ENCODE measurements at places on chromosomes 12 and 14.

DNA sequence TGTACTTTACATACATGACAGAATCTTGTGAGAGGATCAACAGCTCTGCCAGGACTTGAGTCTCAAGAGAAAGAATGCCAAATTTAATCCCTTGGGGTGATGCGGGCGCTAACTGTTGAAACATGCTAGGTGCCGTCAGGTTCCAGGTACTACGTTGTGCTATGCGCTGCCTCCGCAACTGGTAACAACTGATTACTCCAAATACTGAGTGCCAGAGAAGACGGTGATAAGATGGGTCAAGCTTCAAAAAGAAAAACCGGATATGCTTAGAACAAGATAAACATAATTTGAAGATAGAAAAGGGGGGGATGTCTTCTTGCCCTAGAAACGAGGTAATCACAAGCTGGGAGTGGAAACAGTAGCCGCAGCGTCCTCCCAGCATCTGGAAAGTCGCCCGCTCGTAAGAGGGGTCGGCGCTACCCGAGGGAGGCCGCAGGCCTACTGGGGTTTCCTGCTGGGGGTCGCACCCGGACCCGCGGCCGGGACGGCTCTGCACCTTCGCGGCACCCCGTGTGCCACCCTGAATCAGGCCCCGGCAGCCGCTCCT lies 678 bp downstream of the ZBTB25 start:
- DNase-seq: no peak

DNA sequence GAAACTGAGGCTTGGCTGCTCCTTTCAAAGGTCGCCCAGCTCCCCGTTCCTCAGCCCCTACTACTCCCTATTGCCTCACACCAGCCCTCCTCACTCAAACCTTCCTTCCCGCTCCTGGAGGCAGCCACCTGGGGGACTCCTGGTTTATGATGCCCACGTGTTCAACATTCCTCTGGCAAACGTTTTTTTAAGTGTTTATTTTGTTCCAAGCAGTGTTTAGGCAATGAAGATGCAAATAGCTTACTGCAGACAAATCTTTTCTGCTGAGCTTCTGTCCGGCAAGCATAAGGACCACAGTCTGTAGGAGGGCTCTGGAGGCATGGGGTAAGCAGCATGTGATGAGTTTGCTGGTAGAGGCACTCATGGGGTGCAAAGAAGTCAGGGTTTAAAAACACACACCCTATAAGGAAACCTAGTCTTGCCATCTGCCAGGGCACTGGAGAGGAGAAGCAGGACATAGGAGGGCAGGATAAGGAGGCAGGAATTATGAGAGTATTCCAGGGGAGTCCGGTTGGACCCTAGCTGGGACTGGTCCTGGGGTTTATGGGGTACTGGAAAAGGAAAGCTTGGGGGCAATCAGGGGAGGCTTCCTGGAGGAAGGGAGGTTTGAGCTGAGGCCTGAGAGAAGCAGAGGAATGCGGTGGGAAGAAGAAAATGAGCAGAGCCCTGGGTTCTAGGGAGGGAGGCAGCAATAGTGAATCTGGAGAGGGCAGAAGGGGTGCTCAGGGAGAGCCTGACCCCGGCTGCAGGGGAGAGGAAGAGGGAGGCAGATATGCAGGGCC lies 123.3 kb downstream of the NCOR2 start:
- DNase-seq: no peak

GRCh38 chr14:96272777-96273473 lies 16.9 kb downstream of the BDKRB1 start:
- DNase-seq: no peak

GRCh38 chr14:23307687-23308644 lies 1.3 kb downstream of the BCL2L2 start:
- DNase-seq: peak; percentile 44

GRCh38 chr14:93035917-93036651 lies 79.6 kb downstream of the ITPK1 start:
- DNase-seq: no peak

DNA sequence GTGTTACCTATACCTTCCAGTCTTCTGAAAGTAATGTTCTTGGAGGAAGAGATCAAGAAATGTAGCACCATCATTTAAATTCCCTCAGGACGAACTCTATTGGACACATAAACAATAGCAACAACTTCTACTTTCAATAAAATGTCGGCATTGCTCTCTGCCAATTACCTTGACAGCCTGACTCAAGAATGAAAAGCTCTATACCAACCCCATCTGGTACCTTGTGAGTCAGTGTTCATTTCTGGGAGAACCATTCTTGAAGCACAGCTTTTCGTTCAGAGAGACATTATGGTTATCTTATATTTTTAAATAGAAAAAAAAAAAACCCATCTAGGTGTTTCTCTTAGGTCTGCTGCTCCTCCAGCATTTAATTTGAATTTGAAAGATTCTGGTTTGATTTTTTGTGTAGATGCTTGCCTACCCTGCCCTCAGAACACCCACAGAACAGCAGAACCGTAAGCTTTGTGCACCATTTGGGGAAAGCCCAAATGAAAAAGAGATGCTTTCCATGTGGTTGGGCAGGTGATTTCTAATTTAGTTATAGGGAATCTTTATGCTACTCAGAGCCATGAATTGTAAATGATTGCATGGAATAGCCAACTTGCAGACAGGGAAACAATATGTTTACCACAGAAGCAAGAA lies 156.0 kb downstream of the SAMD4A start:
- no peak for DNase-seq

GRCh38 chr12:47721431-47721973 lies 3.8 kb downstream of the ENDOU start:
- no peak for DNase-seq

DNA sequence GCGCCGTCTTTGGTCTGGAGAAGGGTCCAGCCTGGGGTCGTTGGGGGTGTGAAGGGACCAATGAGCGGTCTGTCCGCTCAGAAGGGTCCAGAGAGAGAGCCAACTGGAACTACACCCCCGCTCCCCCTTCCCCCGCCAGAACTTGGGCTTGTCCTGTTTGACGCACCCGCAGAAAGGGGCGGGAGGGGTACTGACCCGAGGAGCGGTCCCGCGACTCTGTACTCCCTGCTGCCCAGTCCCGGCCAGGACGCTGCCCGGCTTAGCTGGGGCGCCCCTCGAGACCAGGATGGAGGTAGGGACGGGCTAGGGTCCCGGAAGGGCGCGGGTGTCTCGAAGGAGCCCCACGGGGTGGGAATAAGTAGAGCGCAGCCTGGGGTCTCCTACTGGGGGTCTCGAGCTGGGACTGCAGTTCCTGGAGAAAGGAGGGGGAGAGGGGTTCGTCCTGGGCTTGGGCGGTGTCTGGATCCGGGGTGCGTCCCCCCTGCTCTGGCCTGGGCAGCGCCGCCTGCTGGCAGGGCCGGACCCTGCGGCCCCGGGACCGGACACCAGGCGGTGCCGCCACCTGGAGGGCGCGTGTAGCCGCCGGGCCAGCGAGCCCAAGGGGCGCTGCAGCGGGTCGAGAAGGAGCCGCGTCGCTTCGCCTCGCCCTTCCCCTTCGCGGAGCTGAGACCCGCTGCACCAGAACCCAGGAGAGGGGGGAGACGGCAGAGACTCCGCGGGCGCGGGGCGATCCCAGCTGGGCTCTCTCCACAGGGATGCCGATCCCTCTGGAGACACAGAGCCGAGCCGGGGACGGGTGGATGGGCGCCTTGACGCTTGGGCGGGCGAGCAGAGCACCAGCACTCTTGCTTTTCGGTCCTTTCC lies 3.8 kb upstream of the CACNB3 start:
- peak; percentile 93 for DNase-seq

GRCh38 chr12:71128191-71128788 lies 29.5 kb downstream of the TSPAN8 start:
- DNase-seq: no peak

DNA sequence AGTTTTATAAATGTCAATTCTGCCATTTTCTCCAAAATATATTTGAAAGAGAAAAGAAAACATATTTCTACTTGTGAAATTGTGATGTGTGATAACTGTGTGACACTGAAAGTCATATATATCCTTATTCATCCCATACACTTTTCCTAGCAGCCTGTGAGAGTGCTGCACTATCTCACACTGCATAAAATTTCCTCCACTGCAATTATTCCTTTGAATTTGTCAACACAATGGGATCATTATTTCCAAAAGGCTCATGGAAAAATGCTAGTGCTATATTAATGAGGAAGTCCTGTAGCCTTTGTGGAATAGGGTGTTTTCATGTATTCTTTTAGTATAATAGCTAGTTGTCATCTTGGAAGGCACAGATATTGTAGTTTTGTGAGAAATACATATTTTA lies 504.1 kb downstream of the RPL10L start:
- DNase-seq: no peak

GRCh38 chr12:48956279-48957140 lies 777 bp downstream of the ARF3 start:
- peak; percentile 93 for DNase-seq

GRCh38 chr14:89603938-89604480 lies 187.0 kb upstream of the FOXN3 start:
- no peak for DNase-seq

- DNase-seq: no peak
These were observed 19.7 kb upstream of the GPR132 start for GRCh38 chr14:105084741-105085571.

- no peak for DNase-seq
These were observed 541 bp downstream of the GOLT1B start for GRCh38 chr12:21502164-21502496.

DNA sequence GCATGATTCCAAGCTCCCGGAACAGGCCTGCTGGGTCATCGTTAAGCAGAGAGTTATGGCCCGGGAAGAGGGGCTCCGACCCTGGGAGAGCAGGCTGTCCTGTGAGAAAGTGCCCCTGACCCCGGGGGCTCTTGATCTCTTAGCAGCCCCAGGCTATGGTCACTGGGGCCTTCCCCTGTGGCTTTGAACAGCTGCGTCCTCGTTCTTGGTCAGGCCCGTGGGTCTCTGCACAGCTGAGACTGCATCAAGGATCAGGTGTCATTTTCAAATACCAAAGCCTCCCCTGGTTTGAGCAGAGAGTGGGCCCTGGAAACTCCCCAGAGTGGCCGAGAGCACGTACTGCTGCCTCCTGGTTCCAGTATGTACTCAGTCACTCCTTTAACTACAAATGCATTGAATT lies 114.8 kb downstream of the ESRRB start:
- peak; percentile 58 for DNase-seq

- DNase-seq: no peak
These were observed 4.4 kb downstream of the CARMIL3 start for GRCh38 chr14:24055971-24056799.

DNA sequence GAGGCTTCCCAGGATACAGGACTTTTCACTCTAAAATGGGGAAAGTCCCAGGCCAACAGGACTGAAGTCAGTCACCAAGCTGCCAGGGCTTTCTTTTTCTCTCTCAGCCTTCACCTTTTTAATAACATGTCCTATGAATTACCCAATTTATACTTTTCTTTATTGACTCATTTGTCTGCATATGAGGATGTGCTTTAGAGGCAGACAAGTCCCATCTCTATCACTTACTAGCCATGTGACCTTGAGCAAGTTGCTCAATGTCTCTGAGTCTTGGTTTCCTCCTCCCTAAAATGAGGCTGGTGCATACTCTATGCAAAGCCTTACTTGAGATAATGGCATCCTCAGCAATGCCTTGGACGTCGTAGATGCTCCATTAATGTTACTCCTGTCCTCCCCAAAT lies 98.1 kb upstream of the TMPO start:
- no peak for DNase-seq

DNA sequence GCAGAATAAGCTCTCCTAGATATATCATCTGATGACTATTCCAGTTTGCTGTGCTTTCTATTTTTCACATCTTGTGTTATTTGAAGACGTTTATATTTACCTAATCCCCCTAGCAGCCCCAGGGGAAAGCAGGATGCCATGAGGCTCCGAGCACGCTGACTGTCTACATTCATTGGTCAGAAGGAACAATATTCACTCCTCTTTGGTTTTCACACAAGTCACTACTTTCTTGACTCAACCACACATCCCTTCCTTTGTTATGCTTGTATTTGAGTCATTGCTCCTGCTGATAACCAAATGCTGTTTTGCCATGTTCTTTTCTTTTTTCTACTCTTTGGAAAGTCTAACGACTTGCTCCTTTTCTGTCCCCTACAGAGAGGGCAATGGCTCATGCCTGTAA lies 86.5 kb upstream of the SLC38A2 start:
- DNase-seq: no peak

Measured in ecto neural progenitor cell (in vitro differentiated cells).